Activated T-helper 1 cell treated with anti-CD3 and anti-CD28 coated beads, Interleukin-2, amount 50 U/mL, for 16 hours (primary cell): ENCODE measurements at places on chromosomes 16 and 17.
A peak's percentile ranks its signal among the peaks of the same experiment; 100 is the strongest.

GRCh38 chr16:57600048-57600835 is 28.2 kb upstream of the ADGRG1 start:
- DNase-seq, result peak; percentile 26

GRCh38 chr16:58755989-58756649 is 22.0 kb upstream of the GOT2 start:
- DNase-seq, result peak; percentile 55

DNA sequence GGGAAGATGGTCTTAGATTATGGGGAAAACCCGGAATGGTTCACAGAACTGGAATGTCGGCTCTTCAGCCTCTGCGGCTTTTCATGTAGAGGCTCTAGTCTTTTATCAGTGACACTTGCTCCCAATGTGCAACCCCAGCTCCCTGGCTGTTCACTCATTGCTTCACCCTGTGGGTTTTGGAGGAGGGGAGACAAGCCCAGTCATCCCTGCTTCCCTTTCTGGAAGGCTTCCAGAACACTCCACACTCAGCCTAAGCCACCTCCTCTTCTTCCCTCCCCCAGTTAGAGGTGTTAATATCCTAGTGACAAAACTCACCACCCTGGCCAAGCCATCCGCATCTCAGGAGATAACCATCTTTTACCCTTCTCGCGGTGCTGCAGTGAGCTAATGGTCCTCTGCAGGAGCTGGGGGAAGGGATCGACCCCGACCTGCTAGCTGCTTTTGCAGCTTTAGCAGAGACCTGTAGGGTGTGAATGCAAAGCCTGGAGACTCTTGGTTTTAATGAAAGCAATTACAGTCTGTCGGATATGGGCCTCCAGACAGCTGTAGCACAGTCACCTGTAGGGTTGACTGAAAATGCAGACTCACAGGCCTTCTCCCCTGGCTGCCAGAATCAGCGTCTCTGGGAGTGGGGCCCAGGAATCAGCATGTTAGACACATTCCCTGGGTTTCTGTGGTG is 24.3 kb upstream of the LASP1NB start:
- no peak for DNase-seq

GRCh38 chr16:212999-213398 is 16.2 kb downstream of the LUC7L start:
- no peak for DNase-seq

DNA sequence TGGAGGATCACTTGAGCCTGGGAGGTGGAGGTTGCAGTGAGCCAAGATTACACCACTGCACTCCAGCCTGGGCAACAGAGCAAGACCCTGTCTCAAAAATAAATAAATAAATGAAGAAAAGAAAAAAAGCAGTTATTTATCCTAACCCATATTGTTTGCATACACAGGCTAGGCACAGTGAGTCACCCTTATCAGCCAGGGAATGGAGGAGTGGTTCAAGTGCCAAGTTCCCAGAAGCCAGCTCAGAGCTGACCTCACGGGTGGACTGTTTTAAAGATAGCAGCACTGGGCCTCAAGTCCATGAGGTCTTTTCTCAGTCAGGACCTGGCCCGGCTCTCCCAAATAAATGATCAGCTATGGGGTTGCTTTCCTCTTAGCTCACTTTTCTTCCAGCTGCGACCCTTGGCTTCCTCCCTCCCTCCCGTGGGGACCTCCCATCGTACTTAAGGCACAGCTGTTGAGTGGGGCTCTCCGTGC is 22.6 kb upstream of the MGAT5B start:
- DNase-seq, result no peak
